Activated CD8-positive, alpha-beta memory T cell treated with anti-CD3 and anti-CD28 coated beads, Interleukin-2, amount 50 U/mL, for 4 hours (primary cell): ENCODE measurements at places on chromosomes 11 and 22.

DNA sequence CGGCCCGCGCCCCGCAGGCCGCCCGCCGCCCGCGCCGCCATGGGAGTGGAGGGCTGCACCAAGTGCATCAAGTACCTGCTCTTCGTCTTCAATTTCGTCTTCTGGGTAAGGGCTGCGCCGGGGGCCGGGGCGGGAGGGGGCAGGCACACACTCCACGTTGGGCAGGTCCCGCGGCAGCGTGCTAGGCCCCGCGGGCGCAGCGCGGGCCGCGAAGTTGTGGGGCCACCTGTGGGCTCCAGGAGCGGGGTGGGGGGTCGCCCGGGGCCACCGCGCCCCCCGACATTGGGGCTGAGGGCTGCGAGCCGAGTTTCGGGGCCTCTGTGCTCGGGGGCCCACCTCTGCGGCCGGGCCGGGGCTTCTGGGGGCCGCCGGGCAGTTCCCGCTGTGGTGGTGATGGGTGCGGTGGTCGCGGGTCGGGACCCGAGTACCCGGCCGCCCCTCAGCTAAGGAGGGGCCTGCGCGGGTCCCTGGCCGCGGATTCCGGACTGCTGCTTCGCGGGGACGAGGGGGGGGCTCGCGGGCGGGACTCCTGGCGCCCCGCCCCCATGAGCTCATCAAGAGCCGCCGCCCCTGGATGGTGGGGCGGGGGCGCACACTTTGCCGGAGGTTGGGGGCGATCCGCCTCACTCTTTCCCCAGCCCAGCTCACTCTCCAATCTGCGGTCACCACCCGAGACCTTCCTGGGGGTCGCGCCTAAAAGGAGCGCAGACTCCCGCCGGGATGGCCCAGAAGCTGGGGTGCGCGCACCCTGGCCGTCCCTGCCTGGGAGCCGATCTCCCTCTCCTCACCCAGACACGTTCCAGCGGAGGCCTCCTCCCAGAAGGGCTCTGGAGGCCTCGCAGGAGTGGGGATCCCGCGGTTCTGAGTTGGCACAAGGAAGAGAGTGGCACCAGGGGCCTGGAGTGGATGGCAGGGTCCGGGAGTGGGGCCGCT is 667 bp downstream of the CD81 start:
- peak; percentile 68 for DNase-seq

- DNase-seq: no peak
Measured at GRCh38 chr11:79321263-79321662, 119.6 kb downstream of the TENM4 start.

- DNase-seq: no peak
Measured at GRCh38 chr11:113162592-113162962, 151.8 kb upstream of the TTC12 start.

DNA sequence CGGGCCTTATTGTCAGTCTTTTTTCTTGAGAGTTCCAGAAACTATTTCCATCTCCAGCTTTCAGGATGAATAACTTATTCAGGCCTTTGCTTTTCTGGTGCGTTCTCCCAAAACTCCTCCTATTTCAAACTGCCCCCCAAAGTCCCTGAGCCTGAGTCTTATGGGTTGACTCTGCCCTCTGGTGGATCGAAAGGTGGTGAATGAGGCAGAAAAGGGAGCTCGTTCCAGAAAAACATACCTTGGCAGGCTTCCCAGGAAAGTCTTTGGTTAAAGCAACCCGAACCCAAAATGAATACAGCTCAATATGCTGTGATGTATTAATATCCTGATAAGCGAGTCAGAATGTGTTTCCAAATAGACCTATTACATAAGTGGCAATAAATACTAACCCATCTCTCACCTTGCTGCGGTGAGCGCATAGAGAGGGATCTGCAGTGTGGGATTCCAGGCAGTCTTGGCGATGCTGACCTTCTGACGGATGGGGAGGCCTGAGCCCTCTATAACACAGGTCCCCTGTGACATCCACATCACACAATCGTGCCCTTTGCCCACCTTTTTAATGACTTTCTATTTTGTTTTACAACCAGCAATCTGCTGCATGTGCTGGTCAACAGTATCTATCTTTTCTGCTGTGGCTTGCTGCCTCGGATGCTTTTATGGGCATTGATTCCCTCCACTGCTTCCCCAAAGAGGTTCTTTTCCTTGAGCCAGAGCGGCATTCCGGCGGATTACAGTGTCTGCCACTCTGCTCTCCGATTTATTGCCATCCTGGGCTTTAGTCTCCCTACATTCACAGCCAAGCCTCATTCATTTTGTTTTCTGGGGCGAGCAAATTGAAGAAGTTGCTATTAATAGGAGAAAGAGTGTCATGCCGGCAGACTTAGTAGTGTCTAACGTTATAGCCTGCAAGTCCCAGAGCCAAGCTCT is 756.8 kb downstream of the NTM start:
- no peak for DNase-seq

DNA sequence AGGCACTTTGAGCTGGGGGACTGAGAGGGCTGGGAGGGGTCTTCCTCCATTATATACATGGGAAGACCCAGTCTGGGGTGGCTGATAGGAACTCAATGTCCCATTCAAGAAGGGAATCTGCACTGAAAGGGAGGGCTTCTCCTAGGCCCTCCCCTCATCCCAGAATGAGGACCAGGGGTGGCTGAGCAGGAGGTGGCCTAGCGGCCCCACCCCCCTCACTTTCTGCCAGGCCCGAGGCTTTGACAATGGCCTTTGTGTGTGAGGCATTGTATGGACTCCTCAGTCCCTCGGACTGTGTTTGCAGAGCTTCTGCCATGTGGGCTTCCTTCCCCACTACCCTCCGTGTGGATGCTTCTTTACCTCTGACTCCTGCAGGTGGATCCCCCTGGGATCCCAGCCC is 65.7 kb downstream of the NECTIN1 start:
- no peak for DNase-seq

DNA sequence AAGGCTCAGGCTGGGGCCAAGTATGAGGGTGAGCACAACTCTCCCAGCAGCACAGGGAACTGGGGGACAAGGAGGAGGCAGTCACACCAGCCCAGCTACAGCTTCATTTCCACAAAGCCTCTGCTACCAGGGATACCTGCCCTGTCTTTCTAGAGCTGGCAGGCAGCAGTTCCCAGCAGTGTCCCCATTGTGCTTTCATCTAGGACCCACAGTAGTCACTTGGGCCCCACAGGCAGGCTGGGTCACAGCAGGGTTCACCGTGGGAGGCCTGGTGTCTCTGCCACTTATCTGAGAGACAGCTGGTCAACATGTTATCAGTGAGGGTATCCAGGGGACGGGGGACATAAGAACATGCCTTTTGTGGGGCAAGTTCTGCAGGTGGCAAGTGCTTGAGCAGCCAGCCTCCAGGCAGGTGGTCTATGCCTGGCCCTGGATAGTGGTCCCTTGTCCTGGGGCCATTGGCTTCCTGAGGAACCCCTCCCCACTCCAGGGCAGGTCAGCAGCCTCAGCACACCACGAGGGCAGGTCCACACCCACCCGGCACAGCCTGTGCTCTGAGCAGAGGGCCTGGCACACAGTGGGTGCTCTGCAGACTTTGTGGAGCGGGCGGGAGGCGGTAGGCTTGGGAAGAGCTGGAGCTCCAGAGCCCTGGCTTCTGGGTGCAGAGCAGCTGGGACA is 29.9 kb downstream of the GNAZ start:
- no peak for DNase-seq

- DNase-seq: no peak
Measured at GRCh38 chr11:72298931-72299330, 55.0 kb upstream of the PHOX2A start.

DNA sequence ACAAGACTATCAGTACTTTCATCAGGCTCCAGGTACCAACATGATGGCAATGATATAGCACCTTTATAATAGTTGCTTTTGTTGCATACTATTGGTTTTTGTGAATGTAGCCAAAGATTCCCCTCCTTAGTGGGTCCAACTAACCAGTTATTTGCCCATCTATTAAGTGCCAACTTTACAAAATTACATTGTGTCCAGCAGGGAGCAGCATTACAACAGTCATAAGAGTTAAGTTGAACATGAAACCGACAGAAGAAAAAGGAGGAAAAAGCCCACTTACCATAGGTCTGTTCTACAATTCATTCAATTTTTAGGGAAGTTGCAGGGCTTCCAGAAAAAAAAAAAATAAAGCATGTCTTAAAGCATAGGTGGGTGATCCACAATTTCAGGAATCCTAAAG is 21.6 kb downstream of the IMMP1L start:
- DNase-seq: no peak

- no peak for DNase-seq
Measured at GRCh38 chr11:116300232-116300631, 472.6 kb downstream of the BUD13 start.

DNA sequence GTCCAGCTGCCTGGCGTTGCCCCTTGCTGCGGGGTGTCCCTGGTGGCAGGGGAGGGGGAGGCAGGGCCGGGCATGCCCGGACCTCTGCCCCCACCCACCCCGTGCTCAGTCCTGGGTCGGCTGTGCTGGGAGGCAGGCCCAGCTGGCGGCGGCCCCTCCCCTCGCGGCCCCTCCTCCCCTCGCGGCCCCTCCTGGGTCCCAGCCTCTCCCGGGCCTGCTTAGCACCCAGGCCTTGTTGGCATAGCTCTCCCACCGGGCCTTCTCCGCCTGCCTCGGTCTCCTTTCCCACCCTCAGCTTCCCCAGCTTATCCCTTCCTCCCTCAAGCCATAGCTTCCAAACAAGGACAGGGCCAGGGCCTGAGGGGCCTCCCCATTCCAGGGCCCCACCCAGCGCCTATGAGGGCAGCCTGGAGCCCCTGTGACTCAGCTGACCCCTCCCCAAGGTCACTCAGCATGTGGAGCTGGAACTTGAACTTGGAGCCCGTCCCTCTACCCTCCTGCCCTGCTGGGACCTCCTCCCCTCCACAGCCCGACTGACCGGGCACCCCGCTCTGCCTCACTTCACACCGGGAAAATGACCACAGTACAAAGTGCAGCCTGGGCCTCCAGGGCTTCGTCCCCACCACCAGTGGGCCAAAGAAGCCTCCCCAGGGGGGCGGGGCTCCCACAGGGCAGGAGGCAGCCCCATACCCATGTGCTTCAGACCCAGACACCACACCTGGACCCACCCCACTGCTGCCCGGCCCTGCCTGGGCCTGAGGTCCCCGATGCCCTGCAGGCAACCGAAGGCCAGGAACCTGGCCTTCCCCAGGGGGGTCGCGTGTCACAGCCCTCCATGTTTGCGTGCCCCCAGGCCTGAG is 1.2 kb downstream of the EPS8L2 start:
- no peak for DNase-seq

DNA sequence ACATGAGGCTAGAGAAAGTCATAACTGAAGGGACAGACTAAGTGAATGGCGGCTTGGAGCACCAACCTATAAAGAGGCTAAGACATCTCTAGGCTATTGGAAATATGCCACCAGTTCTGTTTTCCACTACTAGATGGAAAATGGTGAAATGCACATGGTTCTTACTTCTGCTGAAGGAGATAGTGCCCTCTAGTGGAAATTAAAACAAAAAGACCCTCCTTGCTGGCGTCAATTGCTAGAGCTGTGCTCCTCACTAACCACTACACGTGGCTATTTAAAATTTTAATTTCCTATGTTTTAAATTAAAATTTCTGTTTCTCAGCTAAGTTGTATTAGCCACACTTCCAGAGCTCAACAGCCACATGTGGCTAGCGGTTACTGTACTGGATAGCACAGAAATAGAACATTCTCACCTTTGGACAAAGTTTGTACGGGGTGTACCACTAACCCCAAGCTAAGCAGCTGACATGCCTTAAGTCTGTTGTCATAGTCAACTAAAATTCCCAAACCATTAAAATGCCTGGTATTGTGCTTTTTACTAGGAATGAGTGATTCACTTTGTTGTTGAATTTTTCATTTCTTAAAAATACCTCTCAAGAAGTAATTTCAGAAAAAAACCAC is 34.1 kb upstream of the CALCA start:
- no peak for DNase-seq

DNA sequence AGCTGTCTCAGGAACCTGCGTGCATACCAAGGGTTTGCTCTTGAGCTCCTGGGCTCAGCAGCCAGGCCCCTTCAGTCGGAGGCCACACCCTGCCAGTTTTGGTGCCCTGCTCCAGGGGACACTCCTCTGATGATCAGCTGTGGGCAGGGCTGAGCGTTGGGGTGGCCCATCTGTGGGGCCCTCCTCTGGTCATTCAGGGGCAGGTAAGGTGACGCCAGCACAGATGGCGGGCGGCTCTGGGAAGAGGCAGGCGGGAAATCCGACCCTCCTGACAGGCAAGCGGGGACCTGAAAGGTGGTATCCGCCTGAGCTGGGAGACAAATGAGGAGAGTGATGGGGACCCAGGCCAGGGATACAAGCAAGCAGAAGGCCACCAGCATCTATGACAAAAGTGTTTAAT is 3.8 kb upstream of the MFNG start:
- no peak for DNase-seq

GRCh38 chr11:25536289-25536688 is 795.6 kb upstream of the ANO3 start:
- DNase-seq: no peak

DNA sequence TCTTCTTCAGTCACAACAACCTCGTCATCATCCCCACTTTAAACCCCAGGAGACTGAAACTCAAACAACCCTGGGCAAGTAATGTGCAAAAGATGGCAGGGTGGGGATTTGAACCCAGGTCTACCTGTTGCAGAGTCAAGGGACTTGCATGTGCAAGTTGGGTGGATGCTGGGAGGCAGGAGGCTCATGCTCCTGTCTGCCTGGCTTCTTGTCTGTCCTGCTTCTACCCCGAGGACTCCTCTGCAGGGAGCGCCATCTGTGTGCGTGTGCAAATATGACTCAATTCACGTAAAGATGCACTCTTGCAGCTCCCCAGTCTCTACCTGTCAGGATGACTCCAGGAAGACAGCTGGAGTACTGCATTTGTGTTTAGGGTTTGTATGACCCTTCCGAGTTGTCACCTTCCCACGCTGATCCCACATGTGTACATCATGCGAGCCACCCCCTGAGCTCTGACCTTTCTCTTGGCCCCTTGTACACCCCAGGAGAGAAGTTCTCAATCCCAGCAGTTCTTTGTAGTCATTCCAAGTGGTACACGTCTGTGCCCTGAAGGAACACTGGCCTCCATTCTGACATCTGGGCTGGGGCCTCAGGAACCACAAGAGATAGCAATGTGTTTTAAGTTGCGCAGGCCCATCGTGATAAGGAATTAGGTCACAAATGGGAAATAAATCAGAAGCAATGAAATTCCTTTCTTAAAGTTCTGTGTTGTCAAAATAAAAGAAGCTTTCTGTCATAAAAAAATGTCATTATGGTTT is 95.7 kb downstream of the CWC15 start:
- DNase-seq: no peak

GRCh38 chr22:35491908-35492380 is 48.7 kb upstream of the RASD2 start:
- no peak for DNase-seq

- DNase-seq: no peak
Measured at GRCh38 chr22:46518542-46519325, 18.7 kb downstream of the CELSR1 start.

- no peak for DNase-seq
Measured at GRCh38 chr11:117345039-117345438, 17.4 kb downstream of the CEP164 start.

- DNase-seq: no peak
Measured at GRCh38 chr11:74279256-74279655, 32.2 kb downstream of the P4HA3 start.
